ENCODE measurements at places on chromosomes 3 and 15. TPM values are rescaled to one million over a fixed set of nuclear protein-coding genes. Genes with fewer than 3 reads are reported as not detected.

The SLC51A gene
- total RNA-seq, result 0.12 TPM

DNA sequence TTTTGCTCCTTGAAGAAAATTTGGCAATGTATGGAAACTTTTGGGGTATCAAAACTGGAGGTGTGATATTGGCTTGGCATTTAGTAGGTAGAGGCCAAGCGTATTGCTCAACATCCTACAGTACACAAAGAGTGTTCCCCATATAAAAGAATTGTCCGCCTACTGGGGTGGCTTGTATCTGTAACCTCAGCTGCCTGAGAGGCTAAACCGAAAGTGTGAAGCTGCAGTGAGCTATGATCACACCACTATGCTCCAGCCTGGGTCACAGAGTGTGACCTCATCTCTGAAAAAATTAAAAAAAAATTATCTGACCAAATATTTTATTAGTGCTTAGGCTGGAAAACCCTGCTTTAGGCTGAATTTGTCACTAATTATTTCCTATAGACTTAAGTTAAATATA, 483.9 kb downstream of the PYDC2 start:
- DNase-seq, result no peak

The CILP gene
- not detected for total RNA-seq

The EOMES gene
- not detected for total RNA-seq

The HESX1 gene
- 0.14 TPM for total RNA-seq

The MFGE8 gene
- 68.9 TPM for total RNA-seq

DNA sequence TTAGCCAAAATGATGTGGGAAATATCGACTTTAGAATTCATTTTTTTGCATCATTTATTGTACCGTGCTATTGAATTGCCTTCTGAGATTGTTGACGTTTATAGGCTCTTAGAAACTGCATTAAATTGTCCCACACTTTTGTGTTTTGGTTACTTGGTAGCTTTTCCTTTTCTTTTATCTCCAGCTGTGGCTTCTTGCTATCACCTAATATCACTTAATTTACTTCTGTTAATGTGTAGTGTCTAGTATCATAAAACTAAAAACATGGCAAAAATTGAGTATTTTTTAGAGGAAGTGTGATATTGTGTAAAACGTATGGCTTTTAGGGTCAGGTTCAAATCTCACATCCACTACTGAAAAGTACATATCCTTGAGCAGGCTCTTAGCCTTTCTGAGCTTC, 11.2 kb downstream of the TMOD3 start:
- DNase-seq, result no peak

The DUOX1 gene
- total RNA-seq, result 0.22 TPM

DNA sequence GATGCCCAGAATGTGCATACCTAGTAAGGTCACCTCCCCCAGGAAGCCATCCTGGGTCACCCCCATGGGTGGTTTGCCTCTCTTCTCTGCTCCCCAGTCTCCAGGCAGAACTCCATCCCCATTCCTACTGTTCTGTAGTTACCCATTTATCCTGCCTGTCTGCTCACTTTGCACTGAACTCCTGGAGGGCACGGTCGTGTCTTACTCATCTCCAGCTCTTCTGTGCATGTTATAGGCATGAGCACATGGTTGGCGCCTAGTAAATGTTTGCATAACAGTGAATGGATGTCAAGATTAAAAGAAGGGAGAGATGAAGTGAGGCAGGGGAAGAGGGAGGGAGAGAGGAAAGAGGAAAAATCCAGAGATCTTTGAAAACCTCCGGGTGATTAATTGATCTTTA, 208.4 kb upstream of the TRIM42 start:
- no peak for DNase-seq

The WDR93 gene
- not detected for total RNA-seq

The LSAMP gene
- total RNA-seq, result 0.87 TPM

The ANKRD63 gene
- total RNA-seq, result not detected

GRCh38 chr3:143331350-143331749, 211.8 kb downstream of the CHST2 start:
- DNase-seq, result no peak

- DNase-seq, result no peak
Measured at GRCh38 chr3:47394140-47394870, 13.5 kb downstream of the PTPN23 start.

DNA sequence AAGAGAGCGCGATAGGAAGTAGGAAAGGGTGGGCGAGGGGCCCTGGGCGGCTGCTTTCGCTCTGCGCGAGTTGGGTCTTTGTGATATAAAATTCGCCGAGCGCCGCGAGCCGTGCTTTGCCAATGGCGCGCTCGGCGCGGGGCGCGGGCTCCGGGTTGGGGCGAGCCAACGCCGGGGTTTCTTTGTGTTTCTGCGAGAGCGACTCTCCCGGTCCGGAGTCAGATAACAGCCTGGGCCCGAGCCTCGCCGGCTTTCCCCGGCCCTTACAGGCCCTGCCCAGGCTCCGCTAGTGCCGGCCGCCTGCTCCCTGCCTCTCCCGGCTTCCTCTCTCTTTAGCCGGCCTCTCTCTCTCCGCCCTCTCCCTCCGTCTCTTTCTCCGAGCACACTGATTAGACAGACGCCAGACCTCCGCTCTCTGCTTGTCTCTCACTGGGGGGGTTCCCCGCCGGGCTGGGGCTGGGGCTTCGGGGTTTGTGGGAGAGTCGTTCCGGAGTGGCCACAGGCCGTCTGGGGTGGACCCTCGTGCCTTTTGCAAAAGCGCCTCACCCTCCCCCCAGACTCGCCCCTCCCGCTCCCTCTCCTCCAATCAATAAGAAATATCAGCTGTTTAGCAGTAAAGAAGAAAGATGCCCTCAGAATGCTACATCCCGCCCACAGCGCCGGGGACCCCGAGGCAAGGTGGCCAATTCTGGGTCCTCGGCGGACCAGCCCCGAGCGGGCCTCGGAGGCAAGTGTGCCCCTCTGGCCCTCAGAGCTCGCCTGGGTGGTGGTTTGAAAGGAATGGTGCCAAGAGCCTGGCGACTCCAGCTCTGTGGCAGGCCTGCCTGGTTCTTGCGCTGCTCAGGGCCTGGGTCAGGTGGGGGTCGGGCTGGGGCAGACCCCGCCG, 2.9 kb downstream of the NR2F2 start:
- no peak for DNase-seq

DNA sequence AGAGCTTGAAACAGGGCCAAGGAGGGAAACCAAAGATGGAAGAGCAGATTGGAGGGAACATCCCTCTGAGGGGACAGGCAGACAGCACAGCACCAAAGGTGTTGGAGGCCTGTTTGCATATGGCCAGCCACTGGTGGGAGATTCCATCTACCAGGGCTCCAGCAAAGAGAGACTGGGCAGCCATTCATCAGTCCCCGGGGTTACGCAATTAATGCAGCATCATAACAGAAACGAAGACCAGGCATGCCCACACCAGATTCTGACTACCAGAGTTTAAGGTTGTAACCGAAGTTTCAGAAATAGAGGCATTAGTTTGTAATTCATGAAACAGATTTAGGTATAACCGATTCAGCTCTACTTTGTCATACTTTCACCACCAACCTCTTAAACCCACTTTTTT, 58.1 kb downstream of the COL8A1 start:
- no peak for DNase-seq

DNA sequence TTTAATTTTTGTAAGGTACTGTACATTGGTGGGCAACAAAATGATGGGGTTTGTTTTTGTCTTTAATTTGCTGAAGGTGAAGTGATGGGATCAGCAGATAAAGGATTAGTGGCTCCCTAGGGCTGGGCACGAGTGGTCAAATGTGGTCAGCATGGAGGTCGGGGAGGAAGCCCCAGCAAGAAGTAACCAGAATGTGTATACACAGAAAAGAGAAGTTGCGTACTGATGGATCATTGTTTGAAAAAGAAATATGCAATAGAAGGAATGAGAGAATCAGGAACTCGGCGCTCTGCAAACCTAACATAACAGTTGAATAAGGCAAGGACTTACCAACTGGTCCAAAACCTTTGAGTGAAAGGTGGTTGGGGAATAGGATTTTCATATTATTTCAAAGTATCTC, 1.5 kb downstream of the TMOD2 start:
- DNase-seq, result no peak

DNA sequence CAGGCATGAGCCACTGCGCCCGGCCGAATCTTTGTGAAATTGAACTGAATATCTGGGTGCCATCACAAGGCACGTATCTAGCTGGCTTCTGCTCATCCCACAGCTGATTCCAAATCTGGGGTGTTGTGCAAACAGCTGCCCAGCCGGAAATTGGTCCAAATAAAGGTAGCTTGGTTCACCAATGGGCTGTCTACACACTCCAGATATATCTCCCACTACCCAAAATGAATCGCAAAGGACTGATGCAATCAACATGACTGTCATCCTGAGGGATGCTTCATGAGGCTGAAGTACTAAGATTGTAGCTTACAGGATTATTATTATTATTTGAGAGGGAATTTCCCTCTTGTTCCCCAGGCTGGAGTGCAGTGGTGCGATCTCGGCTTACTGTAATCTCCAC, 28.1 kb downstream of the LARP6 start:
- no peak for DNase-seq

DNA sequence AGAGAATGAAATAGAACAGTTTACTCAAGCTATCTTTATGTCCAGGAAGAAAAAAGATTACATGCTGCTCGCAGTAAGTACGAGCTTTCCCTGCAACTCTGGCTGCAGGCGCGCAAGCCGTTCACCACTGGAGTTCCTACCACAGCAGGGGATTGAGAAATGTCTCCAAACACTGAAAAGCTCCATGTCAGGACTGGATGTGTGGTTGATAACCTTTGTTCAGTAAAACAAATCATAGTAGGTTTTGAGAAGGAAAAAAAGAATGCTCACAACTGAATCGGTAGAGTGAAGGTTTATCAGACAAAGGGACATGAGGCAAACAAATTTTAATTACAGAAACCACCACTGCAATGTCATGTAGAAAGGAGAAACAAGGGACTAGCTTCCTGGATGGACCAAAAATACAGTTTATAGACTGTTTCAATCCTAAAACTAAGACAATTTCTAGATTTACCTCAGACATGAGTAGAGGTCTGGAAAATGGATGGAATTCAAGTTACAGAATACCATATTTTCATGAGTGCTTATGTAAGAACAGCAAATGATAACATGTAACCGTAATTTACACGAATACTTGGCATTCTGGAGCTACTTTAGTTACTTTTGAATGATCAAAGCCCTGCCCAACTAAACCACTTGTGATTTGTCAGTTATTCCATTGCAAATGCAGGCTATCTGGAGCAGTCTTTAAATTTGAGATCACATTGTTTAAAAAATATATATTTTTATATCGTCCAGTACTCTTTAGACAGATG, 471.1 kb downstream of the SHQ1 start:
- DNase-seq, result no peak

DNA sequence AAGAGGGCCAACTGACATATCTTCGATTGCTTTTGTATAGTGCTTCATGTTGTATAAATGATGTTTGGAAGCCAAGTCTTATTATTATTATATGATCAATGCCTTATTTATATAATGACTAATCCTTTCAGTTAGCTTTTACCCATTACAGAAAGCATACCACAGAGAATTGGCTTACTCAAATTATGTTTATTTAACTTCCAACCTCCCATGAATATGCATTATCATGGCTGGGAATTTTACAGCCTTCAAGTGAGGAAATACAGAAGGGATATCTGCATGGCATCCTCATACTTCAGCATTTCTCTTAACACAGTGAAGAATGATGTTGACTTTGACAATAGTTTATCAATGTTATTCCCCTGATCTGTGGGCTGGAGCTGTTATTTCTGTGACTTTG, 225.9 kb upstream of the GAP43 start:
- no peak for DNase-seq

DNA sequence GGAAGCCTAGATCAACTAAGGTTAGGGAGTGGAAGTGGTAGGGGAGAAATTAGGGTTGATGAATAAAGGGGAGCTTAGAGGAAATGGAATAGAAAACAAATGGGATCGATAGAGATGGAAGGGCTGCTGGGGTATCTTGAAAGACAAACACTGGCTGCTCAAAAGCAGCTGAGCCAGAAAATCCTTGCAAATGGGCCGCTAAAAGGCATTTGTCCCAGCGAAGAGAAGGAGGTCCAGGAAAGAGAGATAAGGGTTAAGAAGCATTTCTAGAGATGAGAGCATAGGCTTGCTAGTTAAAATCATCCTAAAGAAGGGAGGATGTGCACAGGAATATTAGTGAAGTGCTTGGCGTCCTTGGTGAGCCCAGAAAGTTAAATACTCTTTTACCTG, 258.0 kb upstream of the CBLB start:
- DNase-seq, result no peak

DNA sequence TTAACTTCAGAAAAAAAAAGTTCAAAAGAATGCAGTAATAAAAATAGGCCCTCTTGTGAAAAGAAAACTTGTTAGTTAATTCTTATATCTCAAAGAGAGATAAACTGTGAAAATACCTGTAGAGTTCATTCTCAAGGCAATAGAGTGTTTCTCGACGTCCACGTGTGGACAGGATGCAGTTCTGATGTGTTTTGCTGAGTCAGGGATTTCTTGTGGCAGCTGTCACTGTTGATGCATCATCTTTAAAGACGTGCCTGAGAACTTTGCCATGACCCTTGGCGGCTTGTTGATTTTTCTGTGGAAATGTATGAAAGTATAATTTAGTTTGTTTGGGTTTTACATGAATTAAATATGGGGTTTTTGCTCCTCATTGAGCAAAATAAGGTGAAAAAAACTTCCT, 702.2 kb downstream of the NLGN1 start:
- no peak for DNase-seq

DNA sequence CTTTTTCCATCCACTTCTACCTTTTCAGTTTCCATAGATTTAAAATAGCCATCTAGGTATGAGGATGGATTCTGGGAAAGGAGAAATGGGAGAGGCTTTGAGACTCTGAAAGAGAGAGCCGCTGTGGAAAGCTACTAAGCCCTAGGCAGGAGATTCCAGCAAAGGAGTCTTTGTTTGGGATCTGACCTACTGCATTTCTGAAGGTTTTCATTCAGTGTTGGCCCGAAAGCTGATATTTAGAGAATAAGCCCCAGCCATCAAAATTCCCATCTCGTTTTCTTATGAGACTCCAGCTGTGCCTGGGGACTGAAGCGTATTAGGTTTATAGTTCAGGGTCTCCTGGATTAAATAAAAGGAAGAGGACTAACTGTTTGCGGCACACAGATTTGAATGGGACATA, 19.5 kb downstream of the LIPH start:
- no peak for DNase-seq

GRCh38 chr15:72147418-72147817, 29.2 kb downstream of the SENP8 start:
- no peak for DNase-seq

GRCh38 chr3:147139341-147139740, 267.0 kb downstream of the ZIC4 start:
- no peak for DNase-seq
